CD8-positive, alpha-beta memory T cell (primary cell): ENCODE measurements at places on chromosomes 3 and 15.

DNA sequence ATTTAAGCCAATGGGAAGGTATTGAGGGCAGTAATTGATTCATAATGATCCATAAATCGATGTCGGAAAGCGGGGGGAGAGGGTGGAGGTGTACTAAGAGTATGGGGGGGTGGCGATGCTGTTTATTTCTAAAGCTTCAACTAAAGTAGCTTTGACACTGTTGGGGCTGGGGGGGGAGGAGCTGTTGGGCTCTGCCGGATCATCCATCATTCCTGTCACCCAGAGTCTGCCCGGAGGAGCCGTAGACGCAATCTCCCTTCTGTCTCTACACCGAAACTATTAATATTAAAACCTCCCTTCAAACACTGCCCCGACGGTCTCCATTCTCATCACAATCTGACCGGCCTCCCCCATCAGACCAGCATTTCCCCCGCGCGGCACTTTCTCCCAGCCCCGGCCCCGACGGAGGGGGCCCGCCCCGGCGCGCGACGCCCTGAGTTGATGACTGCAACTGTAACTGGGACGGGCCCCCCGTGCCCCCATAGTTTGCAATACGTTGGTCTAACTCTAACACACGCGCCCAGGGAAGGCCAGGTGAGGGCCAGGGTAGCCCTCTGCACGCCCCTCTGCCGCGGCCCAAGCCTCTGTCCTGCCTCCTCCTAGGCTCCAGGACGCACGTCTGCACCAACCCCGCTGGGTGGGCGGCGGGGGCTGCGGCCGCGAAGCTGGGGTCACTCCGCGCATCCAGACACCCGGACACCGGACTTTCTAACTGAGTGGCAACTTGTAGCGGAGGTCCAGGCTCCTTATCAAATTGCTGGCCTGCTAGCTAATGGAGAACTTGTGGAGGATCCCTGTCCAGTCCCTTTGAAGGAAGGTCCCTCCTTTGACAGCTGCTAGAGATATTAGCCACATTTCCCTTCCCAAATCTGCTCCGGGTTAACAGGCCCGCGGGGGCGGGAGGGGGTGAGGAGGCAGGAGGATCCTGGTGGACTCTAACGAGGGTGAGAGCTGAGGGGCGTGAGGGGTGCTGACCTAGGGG, 212.0 kb downstream of the MEIS2 start:
- no peak for DNase-seq

- DNase-seq: no peak
Observed at GRCh38 chr3:172357850-172358754, 90.2 kb downstream of the GHSR start.

GRCh38 chr3:180947761-180948390, 35.4 kb downstream of the FXR1 start:
- DNase-seq: no peak

DNA sequence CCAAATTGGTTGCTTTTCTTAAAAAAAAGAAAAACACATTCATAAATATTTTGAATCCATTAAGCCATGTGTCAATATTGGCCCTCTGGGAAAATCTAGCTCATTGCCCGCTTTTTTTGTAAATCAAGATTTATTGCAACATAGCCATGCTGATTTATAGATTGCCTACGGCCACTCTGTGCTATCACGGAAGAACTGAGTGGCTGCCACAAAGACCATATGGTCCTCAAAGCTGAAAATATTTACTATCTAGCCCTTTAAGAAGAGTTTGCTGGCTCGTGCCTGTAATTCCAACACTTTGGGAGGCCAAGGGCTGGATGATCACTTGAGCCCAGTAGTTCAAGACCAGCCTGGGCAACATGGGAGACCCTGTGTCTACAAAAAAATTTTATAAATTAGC, 45.9 kb downstream of the IL5RA start:
- no peak for DNase-seq

GRCh38 chr3:143486611-143487010, 361.7 kb downstream of the SLC9A9 start:
- DNase-seq: no peak

DNA sequence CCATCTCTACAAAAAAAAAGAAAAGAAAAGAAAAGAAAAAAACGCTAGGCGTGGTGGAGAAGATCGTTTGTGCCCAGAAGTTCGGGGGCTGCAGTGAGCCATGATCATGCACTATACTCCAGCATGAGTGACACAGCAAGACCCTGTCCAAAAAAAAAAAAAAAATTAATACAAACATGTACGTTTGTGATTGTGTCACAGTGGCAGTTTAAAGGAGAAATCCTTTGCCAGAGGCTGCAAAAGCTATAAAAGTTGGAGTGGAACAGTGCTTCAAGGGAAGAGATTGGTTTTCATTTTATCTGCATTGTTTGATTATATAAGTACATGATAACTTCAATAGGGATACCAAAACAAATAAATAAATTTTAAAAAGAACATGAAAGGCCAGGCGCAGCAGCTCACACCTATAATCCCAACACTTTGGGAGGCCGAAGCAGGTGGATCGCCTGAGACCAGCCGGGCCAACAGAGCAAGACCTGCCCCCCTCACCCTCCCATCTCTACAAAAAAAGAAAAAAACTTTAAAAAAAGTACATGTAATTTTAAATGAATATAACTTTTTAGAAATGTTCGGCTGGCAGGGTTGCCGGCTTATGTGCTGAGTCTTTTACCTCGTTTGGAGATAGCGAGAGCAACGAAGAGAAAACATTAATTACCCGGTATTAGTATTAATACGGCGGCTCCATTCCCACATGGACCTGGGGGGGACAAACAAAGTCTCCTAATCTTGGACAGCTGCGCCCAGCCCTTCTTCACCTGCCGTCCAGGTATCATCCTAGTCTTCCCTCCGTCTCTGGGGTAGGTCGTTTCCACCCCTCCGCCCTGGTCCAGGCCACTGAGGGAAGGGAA, 573 bp upstream of the DIS3L start:
- no peak for DNase-seq

DNA sequence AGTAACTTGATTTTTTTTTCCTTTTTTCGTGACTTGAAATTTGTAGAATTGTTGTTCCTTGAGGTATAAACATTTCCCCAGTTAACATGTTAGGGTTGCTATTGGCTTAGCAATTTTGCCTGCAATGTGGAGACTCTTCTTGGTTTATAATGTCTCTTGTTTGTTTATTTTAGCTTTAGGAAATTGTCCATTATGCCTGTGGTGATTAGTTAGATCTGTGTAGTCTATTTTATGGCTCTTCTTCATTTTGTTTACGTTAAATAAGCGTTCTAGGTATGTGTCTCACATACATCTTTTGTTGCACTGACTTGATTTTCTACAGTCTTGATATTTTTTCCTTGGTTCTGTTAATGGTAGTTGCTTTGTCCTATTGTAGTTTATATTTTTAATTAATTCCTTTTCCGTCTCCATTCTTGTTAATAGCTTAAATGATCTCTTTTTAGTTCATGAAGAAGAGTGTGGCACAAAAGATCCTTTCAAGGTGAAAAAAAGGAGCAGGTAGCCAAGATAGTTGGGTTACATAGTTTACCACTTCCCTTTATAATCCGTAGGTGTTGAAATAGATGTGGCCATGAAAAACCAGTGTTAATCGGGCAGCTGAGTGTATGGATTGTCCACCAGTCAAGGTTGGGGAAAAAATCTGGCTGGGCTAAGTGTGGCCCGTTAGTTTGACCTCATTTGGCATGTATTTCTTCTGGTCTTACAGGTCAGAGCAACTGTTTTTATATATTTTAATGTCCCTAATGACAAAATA, 12.1 kb downstream of the IQGAP1 start:
- no peak for DNase-seq

- DNase-seq: no peak
Observed at GRCh38 chr3:138625707-138626365, 17.3 kb downstream of the FAIM start.

- peak; percentile 40 for DNase-seq
Observed at GRCh38 chr15:40106203-40107161, 2.2 kb downstream of the BMF start.

GRCh38 chr15:74414603-74415338, 19.0 kb downstream of the SEMA7A start:
- no peak for DNase-seq

- no peak for DNase-seq
Observed at GRCh38 chr3:157280786-157281185, 120.8 kb upstream of the CCNL1 start.

- DNase-seq: no peak
Observed at GRCh38 chr3:102024270-102024904, 175.1 kb downstream of the NFKBIZ start.

DNA sequence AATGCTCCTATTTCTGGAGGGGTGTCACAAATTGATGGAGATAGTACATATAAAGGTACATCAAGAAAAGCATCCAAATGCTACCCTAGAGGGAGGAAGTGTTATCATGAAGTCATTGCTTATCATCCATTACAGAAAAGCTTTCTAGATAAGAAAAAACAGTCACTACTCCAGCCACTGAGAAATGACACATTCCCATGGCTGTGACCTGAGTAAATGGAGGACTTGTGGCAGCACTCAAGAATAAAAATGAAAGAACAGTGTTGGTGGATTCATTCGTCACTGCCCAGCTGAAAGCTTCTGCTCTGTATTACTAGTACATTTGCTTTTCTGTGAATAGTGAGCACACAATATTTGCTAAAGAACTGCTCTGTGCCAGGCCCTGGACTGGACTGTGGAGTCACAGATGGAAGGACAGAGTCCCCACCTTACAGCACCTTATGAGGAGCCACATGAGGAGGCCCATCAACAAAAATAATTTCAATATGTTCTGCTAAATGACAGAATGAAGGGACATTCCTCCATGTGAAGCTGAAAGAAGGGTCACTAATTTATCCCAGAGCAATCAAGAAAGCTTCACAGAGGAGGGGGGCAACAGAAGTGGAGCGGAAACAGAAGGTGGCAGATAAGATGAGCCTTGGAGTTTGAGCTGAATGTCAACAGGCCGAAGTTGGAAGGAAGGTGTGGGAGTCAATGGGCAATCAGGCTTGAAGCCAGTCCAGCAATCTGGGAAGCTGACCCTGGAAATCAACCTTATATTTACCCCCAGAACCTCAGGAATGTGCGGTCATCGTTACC, 343.5 kb upstream of the TRIM42 start:
- no peak for DNase-seq

DNA sequence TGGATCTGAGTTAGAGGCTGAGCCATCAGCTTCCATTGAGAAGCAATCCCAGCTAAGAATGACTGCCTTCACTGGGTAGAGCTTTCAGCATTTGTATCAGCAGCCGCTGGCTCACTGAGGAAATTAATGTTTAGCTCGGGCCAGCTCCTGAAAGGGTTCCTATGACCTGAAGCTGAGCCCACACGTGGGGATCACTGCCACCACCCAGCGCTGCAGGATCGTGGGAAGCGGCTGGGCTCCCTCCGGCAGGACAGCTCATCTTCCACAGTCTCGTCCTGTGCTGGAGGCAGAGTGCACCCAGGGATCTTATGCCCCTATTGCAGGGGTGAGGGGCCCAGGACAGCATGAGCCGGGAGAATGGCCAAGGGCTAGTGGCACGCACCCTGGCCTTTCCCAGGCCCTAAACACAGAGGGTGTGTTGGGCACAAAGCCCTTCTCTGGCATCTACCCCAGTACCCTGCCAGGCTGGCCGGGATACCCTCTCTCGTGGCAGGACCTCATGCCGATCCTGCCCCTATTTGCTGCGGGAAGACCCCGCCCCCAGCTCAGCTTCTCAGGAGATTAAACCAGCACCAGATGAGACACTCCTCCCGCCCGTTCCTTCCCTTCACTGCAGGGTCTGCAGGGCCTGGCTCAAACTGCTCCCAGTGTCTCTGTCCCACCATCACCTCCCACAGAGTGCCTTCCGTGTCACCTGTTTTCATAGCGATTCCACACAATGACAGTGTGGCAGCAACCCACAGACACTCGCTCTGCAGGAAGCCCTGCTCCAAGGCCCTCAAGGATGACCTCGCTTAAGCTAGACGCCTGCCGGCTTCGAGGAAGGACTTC, 28.5 kb downstream of the KLHL25 start:
- no peak for DNase-seq

DNA sequence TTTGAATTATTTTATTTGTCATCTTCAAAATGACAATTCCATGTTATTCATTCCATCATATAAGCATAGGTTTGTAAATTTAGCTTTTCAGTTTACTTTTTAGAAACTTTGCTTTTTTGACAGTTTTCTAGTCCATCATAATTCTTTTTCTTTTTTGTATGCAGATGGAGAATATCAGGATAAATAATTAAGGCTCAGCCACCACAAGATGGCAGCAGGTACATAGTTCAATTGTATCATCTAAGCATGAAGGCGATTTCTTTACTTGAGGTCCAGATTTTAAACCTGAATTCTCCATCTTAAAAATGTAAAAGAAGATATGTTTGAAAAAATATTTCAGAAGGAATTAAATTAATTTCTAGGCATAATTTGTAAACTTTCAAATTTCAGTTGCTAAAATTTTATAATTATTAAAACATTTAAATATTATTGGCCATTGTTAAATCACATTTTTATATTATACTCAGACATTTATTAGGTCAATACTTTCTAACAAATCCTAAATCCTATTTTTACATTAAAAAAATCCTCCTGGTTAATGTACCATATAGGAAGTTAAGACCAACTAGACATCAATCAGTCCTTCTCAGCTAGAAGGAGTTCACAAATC, 15.1 kb downstream of the PLSCR5 start:
- no peak for DNase-seq

GRCh38 chr3:27342267-27342666, 26.9 kb downstream of the NEK10 start:
- DNase-seq: no peak

- DNase-seq: no peak
Observed at GRCh38 chr3:117681619-117682018, 972.0 kb downstream of the TUSC7 start.

DNA sequence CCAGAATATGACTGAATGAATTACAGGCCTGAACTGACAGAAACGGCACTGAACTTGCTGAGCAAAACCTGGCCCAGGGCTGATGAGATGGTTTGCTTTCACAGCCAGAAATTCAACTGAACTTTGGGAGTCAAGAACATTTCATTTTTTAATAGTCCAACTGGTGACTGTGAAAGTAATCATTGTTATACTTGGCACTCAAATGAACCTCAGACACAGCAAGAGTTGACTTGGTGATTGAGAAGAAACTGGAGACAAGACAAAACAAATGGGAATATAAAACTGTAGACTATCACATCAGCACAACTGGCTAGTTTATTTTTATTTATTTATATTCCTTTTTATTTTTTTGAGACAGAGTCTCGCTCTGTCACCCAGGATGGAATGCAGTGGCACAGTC, 858.9 kb upstream of the CFAP20DC start:
- DNase-seq: no peak

GRCh38 chr3:104460477-104461406, 906.0 kb upstream of the ALCAM start:
- no peak for DNase-seq

DNA sequence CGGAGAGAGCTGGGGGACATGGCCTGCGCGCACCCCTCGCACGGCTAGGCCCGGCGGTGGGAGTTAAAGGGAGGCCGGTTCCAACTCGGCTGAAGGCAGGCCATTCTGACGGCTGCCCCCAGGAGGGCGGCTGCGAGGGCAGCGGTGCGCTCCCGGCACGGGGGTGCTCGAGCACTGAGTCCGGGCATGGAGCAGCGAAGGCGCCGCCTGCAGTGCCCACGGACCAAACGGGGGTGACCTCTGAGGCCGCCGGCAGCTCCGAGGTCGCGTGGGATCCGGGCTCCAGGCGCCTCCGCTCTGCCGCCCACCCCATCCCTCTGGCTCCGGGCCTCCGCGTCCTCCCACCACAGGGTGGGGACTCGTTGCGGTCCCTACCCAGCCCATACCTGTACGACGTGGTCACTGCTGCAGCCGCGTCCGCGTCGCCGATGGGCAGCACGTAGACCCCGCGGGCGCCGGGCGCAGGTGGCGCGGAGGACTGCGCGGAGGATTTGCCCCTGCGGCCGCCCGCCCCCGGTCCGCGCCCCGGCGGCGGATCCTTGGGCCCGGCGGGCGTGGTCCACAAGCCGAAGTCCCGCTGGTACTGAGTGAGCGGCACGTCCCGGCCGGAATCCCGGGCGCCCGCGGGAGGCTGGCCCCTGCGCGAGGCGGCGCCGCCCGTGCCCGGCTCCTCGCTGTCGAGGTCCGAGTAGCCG, 469 bp downstream of the MAP6D1 start:
- peak; percentile 21 for DNase-seq
